ENCODE measurements at places on chromosomes 3 and 15. TPM values are rescaled to one million over a fixed set of nuclear protein-coding genes. Genes with fewer than 3 reads are reported as not detected.

GRCh38 chr3:55341502-55342031 is 145.5 kb downstream of the WNT5A start:
- DNase-seq = no peak

GRCh38 chr3:16596352-16597032 is 8.7 kb downstream of the DAZL start:
- DNase-seq = peak; percentile 59

- no peak for DNase-seq
Measured at GRCh38 chr15:43168192-43169107, 16.8 kb upstream of the CCNDBP1 start.

DNA sequence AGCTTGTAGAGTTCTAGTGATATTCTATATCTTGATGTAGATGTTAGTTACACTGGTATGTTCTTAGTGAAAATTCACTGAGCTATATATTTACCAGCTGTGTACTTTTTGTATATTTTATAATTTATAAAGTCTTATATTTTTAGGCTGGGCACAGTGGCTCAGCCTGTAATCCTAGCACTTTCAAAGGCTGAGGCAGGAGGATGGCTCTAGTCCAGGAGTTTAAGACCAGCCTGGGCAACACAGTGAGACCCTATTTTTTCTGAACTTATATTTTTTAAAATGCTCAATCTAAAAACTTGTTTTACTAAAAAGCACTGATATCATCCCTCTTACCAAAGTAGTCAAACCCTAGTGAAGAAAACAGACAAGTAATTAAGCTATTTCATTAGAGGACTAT is 5.1 kb downstream of the MYO9A start:
- DNase-seq = no peak

DNA sequence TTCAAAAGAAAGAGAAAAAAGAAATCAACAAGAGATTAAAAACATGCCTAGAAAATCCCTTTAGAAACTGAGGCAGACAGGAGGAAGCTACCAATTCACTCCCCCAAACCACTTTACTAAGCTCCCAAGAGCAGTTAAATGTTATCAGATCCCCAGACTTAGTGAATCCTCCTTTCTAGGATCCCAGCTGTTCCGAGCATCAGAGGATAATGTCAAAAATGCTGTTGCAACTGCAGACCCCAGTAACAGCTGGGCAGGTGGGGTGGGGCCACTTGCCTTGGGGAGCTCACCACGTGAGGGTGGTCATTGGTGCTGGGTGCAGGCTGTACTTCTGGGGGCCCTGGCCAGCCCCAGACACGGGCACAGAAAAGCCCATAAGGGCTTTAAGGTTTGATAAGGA is 9.1 kb downstream of the POMGNT2 start:
- no peak for DNase-seq

DNA sequence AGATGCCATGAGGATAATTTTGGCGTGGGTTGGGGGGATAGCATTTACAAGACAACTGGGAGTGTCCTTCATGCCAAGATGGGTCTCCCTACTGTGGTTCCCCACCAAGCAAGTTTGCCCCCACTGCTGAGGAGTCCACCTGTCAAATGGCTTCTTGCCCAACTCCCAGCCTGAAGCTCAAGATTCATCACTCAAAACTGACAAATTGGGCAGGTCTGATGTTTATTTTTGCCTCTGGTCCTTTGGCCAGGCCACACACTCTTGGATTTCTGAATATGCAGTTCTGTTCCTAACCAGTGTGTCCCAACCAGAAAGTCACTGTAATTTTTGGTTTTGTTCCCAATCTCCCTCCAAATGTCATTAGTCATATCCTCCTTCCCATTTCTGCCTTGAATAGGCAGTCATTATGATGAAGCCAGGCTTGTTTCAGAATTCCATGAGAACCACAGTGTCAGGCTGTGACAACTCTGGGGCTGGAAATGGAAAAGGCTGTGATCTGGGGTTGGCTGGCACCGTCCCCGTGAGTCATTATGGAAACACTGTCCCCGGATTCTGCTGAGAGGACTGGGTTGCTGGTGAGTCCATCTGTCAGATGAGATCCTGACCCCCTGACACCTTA is 29.3 kb upstream of the MEF2A start:
- DNase-seq = no peak

DNA sequence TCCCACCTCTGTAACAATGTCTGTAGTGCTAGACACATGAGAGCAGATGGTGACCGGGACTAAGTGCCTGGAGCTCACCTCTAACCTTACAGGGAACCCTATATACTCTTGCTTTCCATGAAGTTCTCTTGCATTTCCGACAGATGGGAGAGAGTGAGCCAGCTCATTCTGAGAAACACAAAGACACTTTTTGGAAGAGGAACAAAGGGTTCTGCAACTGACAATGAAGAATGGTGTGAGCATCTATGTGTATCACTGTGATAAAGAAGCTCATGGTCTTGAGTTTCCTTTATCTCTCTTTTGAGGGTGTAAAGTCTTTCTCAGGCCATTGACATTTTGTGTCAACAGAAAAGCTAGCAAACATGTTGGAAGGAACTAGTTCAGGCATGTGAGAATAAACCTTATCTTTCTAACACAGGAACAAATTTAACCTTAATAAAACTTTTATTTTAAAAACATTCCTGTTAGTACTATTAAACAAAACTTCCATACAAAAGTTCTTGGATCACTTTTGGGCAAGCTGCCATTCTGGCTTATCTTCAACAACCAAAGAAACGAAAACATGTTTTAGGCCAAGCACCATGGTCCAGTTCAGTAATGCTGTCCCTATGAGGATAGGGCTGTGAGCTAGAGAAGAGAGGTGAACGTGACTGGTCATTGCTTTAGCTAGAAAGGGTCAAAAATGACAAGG is 142.7 kb downstream of the THRB start:
- no peak for DNase-seq

DNA sequence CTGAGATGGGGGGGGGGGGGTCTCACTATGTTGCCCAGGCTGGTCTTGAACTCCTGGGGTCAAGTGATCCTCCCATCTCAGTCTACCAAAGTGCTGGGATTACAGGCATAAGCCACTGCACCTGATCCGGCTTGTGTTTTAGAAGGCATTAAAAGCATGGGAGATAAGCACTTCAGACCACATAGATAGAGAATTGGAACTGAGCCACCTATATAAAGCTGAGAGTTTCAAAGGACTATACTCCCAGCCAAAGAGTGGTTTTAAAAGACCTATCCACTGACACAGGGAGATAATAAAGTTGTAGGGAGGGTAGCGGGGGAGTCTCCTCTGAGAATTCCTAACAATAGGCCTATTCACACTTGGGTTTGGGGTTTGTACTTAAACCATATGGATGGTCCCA is 34.8 kb downstream of the DENND4A start:
- DNase-seq = no peak

GP5 gene
- total RNA-seq = 0.37 TPM

MINDY4B gene
- total RNA-seq = not detected

DNA sequence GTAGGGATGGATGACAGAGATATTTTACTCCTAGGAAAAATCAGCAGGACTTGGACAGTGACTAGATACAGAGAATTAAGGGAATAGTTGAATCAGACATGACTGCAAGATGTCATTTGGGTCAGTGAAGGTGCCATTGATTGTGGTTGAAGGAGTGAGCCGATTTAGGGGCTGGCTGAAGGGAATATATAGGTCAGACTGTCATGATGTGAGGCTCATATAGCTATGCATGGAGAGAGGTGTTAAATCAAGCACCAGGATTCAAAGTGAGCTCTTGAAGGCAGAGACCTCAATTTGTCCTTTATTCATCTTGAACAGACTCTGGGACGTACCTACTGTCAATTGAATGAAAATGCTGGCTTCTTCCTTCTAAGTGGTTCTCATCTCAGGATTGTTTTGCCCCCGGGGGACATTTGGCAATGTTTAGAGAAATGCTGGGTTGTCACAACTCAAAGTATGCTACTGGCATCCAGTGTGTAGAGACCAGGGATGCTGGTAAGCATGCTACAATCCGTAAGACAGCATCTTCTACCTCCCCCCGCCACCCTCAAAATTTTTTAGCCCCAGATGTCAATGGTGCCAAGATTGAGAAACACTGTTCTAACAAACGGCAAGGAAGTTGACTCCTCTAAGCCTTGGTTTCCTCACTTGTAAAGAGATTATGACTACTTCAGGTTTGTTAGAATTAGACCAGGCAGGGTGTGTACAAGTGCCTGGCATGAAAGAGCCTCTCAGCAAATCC is 7.8 kb downstream of the ATP2C1 start:
- DNase-seq = no peak

- no peak for DNase-seq
Measured at GRCh38 chr15:72784456-72784876, 908 bp upstream of the ADPGK start.

GRCh38 chr15:51855612-51856011 is 26.2 kb downstream of the TMOD3 start:
- DNase-seq = no peak

DNA sequence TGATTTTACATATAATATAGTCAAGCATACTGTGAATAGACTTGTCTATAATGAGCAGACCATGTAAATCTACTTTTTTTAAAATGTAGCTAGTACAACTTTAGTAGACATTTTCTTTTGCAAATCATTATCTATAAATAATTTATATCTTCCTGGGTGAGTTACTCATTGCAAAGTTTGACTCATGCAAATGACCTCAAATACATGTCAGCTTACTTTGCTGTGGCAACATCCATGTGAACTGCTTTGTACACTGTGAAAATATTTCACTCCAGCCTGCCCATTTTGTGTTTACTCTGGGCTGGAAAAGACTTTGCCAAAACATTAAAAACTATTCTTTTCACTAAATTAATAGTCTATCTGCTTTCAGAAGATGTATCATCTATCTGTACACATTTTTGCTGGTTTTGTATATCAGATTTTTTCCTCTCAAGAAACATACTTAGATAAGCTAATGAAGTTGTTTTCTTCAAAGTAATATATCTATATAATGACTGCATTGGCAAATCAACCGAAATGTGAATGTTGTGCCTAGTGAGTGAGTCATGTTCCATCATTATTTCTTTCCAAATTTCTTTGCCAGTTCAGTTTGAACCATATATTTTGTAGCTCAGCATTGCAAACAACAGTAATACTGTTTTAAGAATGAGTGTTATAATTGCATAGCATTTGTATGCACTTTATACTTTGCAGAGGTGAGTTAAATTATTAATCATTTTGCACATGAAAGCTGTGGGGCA is 26.5 kb downstream of the IGSF10 start:
- no peak for DNase-seq

DNA sequence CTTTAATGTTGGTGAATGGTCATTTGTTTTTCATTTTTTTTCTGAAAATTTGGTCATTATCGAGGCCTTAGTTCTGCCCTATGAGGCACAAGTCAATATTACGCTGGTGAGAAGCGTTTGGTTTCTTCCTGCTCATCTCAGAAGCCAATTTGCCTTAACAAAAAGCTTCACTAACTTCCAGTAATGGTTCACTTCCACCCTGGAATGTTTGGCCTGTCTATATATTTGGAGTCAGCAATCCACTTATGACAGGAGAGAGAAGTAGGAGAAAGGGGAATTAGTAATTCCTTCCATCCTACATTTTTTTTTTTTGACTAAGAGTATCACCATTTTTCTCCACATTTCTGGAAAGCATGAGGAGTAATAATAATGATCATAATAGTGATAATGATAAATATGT is 124.4 kb downstream of the DIPK2A start:
- no peak for DNase-seq

PAK6 gene
- 0.30 TPM for total RNA-seq

RNF168 gene
- total RNA-seq = 21.8 TPM

- DNase-seq = no peak
Measured at GRCh38 chr15:97648728-97649127, 311.8 kb upstream of the ARRDC4 start.

GRCh38 chr3:105752791-105753415 is 115.9 kb downstream of the CBLB start:
- peak; percentile 55 for DNase-seq

SQOR gene
- total RNA-seq = 105 TPM

GRCh38 chr3:10370429-10370828 is 49.5 kb upstream of the SEC13 start:
- DNase-seq = peak; percentile 41

DNA sequence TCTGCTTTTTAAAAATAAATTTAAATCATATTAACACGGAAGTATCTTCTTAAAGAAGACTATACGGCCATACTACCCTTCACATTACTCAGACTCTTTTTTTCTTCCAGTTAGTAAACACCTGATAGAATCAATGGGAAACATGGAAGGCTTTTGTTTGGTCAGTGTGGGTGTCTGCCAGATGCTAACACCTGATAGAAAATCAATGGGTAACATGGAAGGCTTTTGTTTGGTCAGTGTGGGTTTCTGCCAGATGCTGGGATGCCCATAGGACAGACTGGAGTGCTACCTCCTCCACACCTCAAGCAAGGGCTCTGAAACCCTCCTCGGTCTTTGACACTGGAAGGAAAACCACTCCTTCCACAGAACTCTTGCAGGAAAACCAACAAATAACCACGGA is 29.2 kb downstream of the HACL1 start:
- no peak for DNase-seq

- DNase-seq = no peak
Measured at GRCh38 chr3:57927916-57928315, 80.3 kb upstream of the FLNB start.

STAC gene
- 0.26 TPM for total RNA-seq

DNA sequence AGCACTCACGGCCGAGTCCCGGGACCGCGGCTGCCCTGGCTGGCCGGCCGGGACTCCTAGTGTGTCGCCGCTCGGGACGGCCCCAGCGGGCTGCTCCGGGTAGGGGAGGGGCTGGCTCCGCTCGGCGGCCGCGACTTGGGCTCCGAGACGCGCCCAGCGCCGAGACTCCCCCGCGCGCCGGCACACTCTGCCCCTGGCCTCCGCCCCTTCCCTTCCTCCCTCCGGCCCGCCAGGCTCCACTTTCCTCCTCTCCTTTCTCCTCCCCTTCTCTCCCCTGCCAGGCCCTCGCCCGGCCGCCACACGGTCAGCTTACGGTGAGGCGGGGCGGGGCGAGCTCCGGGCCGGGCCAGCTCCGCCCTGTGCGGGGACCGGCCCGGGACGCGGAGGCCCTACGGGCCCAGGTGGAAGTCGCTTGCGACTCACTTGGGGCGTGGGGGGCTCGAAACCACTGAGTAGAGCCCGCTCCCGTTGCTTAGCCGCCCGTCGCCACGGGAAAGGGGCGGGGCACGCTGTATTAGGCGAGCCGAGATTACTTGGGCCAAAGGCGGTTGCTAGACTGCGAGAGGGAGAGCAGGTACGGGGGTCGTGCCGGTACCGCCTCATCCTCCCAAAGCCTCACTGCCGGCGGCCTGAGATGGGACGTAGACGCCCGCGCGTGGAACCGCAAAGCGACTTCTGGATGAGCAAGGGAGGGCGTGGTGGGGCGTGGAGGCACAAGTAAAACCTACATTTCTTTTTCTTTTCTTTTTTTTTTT is at the start of gene ITGB5:
ITGB5 (minus strand) TSS at position 189 of the 755 bp plus-strand sequence. CDS start 365 bp downstream, outside the sequence.
- peak; percentile 61 for DNase-seq

- DNase-seq = no peak
Measured at GRCh38 chr15:73930790-73931281, 4.6 kb downstream of the LOXL1 start.

TTLL13 gene
- total RNA-seq = 0.39 TPM

CLRN1 gene
- total RNA-seq = not detected

- DNase-seq = no peak
Measured at GRCh38 chr15:78617076-78617475, 3.7 kb downstream of the CHRNA3 start.

Data from activated CD4-positive, alpha-beta T cell treated with anti-CD3 and anti-CD28 coated beads for 36 hours (primary cell).